Heart right ventricle (tissue), 16 donors: ENCODE measurements at places on chromosomes 1 and 21. TPM values are rescaled to one million over a fixed set of nuclear protein-coding genes. Genes with fewer than 3 reads are reported as not detected.

CD1D gene
- 3.6 TPM for total RNA-seq

NTNG1 gene
- not detected for total RNA-seq

KMO gene
- not detected for total RNA-seq

HJV gene
- total RNA-seq, result 82.6 TPM

TCHH gene
- total RNA-seq, result not detected

PLA2G2D gene
- not detected for total RNA-seq

RNU1-2 gene
- 2,260 TPM for total RNA-seq

SMCP gene
- total RNA-seq, result not detected

TTLL7 gene
- 2.5 TPM for total RNA-seq

ADAMTSL4 gene
- 73.0 TPM for total RNA-seq

CAMK1G gene
- total RNA-seq, result not detected

KCNJ9 gene
- not detected for total RNA-seq

ALG14 gene
- total RNA-seq, result 3.2 TPM

SFT2D2 gene
- total RNA-seq, result 10.7 TPM

CD1E gene
- total RNA-seq, result 0.28 TPM

TAS1R1 gene
- not detected for total RNA-seq

THEM5 gene
- not detected for total RNA-seq

KRTAP21-2 gene
- total RNA-seq, result not detected

IL20 gene
- total RNA-seq, result not detected

ATP1A2 gene
- total RNA-seq, result 108 TPM

VWA5B1 gene
- total RNA-seq, result not detected

PLA2G2F gene
- not detected for total RNA-seq

ARHGEF16 gene
- total RNA-seq, result 0.42 TPM

KCNT2 gene
- total RNA-seq, result 1.0 TPM

SLAMF9 gene
- not detected for total RNA-seq

OLIG1 gene
- total RNA-seq, result 0.11 TPM

RGSL1 gene
- total RNA-seq, result not detected

LCE6A gene
- not detected for total RNA-seq

TSTD1 gene
- 15.5 TPM for total RNA-seq

PRDM16 gene
- 12.6 TPM for total RNA-seq

LORICRIN gene
- not detected for total RNA-seq

SPATA21 gene
- not detected for total RNA-seq

FCGR1A gene
- not detected for total RNA-seq

AGT gene
- total RNA-seq, result 55.6 TPM

SPRR5 gene
- not detected for total RNA-seq

RPS27 gene
- total RNA-seq, result 654 TPM

ACP6 gene
- 20.7 TPM for total RNA-seq
